Temporal lobe (tissue), 4 donors: ENCODE measurements at places on chromosomes 1 and 21. TPM values are rescaled to one million over a fixed set of nuclear protein-coding genes. Genes with fewer than 3 reads are reported as not detected.

MAP1LC3C gene
- 0.25 TPM for total RNA-seq

ANGPTL3 gene
- not detected for total RNA-seq

HAO2 gene
- not detected for total RNA-seq

TAS1R1 gene
- total RNA-seq = not detected

FOXO6 gene
- total RNA-seq = 13.0 TPM

HSPA6 gene
- 3.4 TPM for total RNA-seq

ABCG1 gene
- 15.0 TPM for total RNA-seq

TMEM61 gene
- not detected for total RNA-seq

PTPN22 gene
- total RNA-seq = 0.25 TPM
